Stimulated activated CD8-positive, alpha-beta memory T cell treated with anti-CD3 and anti-CD28 coated beads, Interleukin-12 subunit alpha, Interleukin-12 subunit beta, amount 100 ng/mL, for 4 hours (primary cell): ENCODE measurements at places on chromosomes 4 and X.

DNA sequence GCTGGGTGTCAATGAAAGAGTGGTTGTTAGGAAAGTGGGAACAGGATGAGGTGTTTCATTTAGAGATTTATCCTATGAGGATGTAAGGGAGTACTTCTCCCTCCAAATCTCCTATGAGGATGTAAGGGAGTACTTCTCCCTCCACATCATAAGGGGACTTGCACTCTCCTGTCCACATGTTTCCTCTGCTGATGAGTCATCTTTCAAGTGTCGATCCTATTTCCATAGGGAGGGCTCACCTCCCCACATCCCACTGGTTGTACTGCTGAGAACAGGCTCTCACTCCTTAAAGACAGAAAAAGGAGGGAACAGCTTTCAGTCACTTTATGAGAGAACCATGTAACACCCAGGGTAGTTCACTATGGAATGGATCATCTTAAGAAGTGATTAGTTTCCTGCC, 65.0 kb downstream of the INPP4B start:
- DNase-seq: no peak

DNA sequence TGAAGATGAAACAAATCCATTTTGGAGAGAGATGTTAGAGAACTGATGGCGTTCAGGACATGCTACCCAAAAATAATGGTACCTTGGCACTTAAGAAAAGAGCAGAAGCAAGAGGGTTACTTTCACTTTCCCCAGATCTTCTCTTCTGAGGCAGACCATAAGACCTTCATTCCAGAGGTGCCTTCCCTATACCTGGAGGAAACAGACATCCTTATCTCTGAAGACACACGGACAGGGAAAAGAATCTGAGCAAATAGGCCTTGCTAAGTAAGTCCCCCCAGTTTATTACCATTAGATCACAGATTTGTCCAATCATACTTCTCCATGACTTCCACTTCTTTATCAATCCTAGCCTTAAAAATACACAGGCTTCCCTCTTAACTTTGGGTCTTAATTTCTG, 2.0 kb upstream of the FGF2 start:
- DNase-seq: no peak

- no peak for DNase-seq
Observed at GRCh38 chrX:32599156-32599555, 612.2 kb downstream of the DMD start.

DNA sequence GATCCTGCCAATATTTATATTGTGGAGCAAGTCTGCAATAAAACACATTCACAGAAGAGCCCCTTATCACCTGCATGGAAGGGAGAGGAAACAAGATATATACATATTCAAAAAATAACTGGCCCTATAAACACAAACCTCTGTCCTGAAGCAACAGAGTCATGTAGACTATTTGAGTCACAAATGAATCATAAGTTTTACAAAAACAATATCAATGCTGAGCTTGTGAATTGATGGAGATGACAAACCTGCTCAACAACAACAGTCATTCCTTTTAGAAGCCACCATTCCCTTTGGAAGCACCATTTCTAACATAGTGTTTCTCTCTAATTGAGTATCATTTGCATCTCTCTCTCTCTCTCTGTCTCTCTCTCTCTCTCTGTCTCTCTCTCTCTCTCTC, 313.9 kb downstream of the MID1IP1 start:
- DNase-seq: no peak

DNA sequence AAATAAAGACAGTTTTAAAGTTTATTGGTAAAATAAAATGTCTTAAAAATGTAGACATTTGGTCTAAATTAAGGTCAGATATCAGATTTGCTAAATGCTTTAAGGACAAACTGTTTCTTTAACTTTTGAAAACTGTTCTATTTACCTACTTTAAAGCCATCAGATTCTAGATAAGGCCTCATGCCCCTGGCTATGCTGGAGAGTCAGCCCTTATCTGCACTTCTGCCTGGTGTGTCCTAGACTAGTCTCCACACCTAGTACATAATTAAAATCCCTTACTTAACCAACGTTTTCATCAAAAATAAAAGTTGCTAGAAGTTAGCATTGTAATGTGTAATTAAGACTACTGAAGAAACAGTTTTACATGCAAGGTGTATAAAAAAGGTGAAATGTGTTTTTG, 25.6 kb downstream of the HSD17B11 start:
- no peak for DNase-seq
